H1 (cell line): ENCODE measurements at places on chromosomes 16 and 17. TPM values are rescaled to one million over a fixed set of nuclear protein-coding genes. Genes with fewer than 3 reads are reported as not detected.

Gene KRTAP9-7
- total RNA-seq: not detected in 2 replicates

DNA sequence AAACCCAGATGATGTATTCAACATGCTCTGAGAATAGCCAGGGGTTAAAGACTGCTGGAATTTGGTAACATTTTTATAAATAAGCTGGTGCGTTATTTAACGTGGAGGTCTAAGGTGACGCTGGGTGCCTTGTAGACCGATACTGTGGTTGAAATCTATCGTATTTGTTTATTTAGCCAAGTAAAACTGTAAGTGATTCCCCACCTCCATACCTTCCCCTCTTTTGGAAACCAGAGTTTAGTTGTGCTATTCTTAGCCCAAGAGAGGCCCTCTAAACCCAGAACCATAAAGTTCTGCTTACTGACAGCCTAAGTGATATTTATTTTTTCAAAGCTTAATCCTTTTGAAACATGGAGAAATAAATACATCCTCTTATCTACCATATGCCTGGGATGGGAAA lies 744.5 kb downstream of the WWOX start:
- H3K27me3 ChIP-seq: no peaks in the 10 kb centered on the region
- H3K4me1 ChIP-seq: no peaks in the 10 kb centered on the region
- no peak overlapping the region for H3K27ac ChIP-seq
- H3K4me3 ChIP-seq: no peak overlapping the region

Gene SLC6A4
- 0.09 TPM in 1 of 2 replicates, not detected in the other for total RNA-seq

DNA sequence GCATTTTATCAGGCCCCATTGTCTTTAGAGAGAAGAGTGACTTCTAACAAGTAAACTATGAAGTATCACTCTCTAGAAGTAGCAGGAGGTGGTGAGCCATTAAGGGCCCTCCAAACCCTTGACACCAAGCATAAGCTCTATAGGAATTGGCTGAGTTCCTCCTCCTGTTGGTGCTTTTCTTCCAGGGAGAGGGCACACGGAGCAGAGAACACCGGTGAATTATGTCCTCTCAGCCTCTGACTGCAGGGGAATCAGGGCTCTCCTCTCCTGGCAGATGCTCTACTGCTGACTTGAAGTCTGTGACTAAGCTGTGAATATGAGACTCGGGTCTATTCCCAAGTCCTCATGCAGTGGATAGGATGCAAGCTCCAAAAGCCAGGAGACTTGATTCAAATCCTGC lies 32.3 kb downstream of the CHD9 start:
- no peaks in the 10 kb centered on the region for H3K27me3 ChIP-seq
- H3K4me1 ChIP-seq: peaks cover 35% of the 10 kb centered on the region
- no peak for DNase-seq
- no peak overlapping the region for H3K27ac ChIP-seq

DNA sequence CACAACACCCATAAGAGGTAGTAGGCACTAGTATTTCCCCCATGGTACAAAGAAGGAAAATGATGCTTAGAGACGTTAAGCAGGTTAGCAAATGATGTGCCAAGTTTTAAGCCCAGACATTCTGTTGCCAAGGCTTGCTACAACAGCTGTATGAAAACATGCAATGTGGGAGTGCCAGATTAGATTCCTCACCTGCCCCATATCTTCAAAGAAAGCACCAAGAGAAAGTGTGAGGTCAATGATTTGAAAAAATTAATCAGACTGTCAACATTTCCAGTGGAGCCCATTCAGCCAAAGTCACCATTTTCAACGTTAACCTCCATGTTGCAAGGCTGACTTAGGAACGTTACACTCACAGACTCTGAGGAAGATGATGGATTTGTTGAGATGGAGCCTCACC lies 61.5 kb downstream of the PCTP start:
- no peak for DNase-seq
- no peak overlapping the region for H3K4me3 ChIP-seq
- no peaks in the 10 kb centered on the region for H3K36me3 ChIP-seq
- H3K4me1 ChIP-seq: no peaks in the 10 kb centered on the region
